ENCODE measurements at places on chromosomes 2 and 18.

DNA sequence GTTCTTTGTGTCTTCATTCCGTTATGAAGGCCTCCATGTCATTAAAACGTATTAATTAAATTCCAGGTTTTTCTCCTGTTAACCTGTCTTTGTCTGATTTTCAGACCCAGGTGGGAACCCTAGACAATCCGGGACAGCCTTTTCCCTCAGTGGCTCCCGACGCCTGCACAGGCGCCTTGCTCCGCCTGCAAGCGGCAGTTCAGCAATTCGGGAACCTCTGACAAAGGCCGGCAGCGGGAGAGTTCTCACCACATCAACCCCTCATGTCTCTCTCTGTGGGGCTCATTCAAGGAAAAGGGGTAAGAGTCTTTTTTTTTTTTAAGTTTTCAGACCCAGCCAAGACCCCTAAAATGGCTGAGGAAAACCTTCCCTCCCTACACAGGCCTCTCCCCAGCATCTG is 259.8 kb upstream of the SALL3 start:
- DNase-seq, result no peak

DNA sequence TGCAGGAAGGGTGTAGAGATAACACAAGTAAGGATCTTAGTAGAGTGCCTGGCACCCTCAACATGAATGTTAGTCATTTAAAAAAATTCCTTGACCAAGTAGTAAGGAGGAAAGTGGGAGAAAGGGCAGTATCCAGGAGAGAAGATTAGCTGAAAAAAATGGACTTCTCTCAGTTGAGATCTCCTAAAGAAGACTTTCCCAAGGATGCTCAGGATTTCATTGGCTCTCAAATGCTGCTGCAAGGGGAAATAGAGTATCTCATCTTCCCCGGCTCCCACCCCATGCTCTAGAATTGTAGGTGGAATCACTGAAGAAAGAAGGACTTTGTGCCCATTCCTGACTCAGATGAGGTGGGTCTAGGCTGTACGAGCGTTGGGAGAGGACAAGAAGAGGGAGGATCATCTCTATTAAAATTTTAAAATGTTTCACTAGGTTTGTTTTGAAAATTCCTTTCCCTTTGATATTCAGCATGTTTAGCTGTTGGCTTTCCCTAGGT is 231.1 kb downstream of the MYCN start:
- DNase-seq, result no peak

- DNase-seq, result no peak
Measured at GRCh38 chr2:155645791-155646190, 686.7 kb downstream of the NR4A2 start.

- DNase-seq, result no peak
Measured at GRCh38 chr2:136235546-136235945, 117.6 kb upstream of the CXCR4 start.

DNA sequence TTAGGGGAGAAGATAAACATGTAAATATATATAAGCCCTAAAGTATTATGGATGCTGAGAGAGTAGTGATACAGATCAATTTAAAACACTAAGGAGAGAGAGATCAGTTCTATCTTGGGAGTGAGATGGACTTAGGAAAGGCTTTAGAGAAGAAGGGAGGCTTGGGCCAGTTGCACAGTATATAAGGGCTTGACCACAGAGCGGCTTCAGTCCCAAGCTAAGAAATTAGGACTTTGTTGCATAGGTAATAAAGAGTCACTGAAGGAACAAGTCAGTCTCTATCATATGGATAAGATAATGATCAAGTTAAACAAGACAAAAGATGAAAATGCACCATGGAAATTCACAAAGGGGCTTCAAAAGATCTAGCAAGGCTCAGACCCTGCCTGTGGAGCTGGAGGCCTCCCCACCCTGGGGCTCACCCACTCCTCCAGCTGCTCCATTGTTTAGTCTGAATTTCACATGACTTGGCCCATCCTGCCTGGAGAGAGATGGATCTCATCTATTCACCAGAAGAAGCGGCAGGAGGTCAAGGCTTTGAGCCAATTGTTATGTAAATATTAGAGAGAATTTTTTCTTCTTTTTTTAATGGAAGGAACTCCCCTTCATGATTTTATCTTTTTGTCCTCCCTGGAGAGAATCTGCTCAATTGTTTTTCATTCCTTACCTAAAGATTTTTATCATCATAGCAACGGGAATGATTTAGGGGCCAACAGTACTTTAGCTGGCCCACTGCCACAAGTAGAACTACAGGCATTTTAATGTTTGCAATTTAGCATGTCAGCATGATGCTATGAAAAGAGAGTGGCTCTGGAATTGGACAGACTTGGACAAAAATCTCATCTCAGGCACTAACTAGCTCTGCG is 44.0 kb downstream of the GYPC start:
- DNase-seq, result peak; percentile 57

DNA sequence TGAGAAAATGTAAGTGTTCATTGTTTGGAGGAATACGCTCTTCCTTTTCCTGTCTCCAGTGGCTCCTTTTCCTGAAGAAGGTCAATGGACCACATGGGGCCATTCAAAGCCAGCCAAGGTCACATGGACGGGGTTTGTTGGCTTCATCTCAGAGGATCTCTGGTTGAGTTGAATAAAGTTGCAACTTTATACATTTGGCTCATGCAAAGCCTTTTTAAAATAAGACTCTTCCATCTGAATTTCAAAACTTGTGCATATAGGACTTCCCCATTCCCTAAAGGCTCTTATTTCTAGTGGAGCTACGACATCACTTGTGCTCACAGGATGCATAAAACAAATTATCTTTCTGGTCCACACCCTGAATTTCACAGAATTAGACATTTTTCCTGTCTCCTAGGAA is 235.5 kb downstream of the CMPK2 start:
- no peak for DNase-seq

- DNase-seq, result no peak
Measured at GRCh38 chr18:60401346-60401745, 28.8 kb upstream of the MC4R start.

DNA sequence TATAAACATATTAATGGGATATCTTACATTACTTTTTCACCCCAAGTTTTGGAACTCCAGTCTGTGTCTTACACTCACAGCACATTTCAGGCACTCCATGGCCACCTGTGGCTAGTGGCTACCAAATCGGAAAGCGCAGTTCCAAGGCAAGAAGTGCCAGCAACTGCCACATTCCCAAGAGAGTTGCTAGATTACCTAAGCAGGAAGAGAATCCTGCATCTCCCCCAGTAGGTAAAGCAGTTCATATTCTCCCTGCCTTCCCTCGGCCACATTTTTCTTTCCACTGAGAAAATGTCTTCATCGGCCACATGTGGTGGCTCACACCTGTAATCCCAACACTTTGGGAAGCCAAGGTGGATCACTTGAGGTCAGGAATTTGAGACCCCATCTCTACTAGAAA is 62.8 kb downstream of the MEX3C start:
- no peak for DNase-seq

GRCh38 chr2:112757265-112757664 is 7.1 kb downstream of the CKAP2L start:
- DNase-seq, result no peak

DNA sequence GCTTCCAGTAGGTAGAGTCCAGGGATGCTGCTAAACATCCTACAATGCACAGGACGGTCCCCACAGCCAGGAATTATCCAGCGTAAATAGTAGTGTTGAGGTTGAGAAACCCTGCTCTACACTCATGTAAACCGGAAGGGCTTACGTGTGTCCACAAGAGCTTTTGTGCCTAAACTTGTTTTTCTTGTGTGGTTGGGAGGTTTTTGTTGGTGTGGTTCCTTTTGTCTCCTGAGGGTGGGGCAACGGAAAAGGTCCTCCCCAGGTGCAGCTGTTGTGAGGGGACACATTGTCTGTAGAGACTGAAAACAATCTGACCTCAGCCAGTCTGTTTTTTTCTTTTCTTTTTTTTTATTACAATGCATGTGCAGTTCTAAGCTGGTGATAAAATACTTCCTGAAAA is 72.7 kb upstream of the MGAT5 start:
- no peak for DNase-seq

DNA sequence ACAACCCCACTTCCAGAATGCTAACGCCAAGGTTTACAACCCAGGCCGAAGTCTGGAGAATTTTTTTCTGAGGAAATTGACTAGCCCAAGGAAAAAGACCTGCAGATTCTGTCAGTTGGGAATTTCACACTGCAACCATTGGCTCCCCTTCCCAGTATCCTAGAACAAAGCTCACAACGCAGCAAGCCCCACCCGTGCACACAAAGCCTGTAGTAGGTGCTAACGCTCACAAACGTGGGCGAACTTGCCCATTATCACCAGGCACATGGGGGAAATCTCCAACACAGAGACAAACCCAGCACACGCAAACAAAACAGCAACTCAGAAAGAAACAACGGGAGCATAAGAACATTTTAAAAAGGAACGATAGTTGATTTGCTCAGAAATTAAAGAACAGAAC is 265.1 kb downstream of the EIPR1 start:
- no peak for DNase-seq

DNA sequence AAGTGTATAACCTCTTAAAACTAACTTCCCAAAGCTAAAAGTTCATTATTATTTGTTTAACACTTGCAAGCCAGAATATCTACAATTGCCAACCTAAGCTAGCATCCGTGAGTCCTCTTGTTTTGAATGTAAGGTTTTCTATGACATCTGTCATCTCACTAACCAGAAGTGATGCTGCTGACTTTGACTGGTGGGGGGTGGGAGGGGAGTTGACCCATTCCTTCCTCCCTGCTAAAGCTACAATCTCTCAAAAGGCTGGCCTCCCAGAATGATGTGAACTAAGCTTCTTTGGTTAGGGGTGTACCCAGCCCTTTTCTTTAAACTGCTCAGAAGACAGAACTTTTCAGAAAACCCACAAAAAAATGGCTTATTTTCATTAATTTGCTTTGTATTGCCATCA is 280.6 kb downstream of the ZEB2 start:
- DNase-seq, result no peak

GRCh38 chr18:63917817-63918216 is 10.1 kb downstream of the SERPINB10 start:
- DNase-seq, result no peak

DNA sequence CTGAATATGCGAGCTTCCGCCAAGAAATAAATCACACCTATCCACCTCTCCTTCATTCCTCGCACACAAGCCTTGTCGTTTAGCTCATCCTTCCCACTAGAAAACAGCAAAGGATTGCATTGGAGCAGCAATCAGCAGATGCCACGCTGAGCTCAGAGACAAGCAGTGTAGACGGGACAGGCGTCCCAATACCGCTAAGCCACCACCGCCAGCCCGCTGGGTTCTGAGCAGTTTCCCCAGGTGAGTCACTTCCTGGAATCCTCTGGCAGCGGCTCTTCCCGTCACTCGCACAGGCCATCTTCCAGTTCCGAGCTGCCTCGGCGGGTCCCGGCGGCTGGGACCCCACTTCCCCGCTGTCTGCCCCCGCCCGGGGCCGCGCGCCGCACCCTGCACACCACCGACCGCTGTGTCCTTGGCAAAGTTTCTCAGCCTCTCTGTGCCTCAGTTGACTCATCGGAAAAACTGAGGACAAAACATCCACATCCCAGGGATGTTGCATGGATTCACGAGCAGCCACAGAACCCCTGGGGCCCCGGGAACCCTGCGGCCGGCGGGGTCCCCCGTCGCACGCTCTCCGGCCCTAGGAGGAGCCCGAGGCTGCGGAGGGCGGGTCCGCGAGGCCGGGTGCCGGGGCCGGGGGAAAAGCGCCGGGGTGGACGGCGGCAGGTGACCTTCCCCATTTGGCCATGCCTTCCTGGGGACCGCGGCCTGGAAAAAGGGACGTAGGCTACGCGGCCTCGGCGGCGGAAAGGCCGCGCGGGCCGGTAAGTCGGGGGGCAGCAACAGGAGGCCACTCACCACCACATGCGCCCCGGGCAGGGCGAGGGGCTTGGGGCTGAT is 573 bp downstream of the KDSR start:
- peak; percentile 38 for DNase-seq

- peak; percentile 44 for DNase-seq
Measured at GRCh38 chr2:210577263-210578071, 21.1 kb downstream of the CPS1 start.

GRCh38 chr2:185645529-185645928 is 93.1 kb upstream of the FSIP2 start:
- DNase-seq, result no peak

DNA sequence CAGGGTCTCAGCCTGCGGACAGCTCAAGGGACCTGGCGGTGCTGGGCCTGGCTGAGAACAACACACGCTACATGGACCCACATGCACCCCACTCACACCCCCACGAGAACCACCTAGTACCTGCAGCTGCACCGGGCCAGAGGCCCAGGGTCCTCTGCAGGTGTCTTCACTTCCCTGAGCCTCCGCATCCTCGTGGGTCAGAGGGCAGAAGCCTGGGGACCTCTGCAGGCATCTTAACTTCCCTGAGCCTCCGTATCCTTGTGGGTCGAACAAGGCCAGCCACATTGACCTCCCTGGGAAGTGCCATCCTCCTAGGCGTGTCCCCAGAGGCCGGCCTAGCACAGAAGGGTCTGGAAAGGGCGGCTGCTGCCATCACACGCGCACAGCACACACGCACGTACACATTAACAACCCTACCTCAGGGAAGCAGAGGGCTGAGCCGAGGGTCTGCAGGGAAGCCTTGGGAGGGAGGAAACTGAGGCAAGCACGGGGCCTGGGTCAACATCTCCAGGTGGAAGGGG is 62.5 kb upstream of the HPCAL1 start:
- DNase-seq, result no peak

DNA sequence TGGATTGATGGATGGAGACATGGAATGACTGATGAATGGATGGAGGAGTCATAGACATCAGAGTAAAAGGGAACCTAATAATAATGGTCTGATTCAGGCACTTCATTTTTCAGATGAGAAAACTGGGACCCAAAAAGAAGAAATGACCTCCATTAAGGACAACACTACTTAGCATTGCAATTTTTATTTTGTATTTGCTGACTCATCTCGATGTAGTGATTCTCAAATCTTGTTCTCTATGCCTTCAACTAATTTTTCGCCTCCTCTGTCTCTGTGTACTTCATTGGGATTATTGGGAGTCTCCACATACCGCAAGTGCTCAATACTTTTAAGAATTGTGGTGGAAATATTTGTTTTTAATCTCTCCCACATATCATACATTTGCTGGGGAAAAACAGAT is 446.2 kb upstream of the FSHR start:
- DNase-seq, result no peak

DNA sequence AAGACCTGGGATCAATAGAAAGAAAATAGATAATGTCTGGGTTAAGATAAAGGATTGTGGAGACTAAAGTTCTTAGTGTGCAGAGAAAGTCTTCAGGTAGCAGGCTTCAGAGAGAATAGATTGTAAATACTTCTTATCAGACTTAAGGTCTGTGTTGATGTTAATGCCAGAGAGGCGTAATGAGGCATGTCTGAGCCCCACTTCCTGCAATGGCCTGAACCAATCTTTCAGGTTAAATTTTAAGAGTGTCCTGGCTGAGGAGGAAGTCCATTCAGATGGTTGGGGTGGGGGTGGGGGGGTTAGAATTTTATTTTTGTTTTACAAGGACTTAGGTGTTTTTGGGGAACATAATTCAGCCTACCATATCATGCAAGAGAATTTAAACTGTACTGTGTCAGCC is 129.5 kb downstream of the EVA1A start:
- DNase-seq, result no peak

All from NT2/D1 (cell line).